ENCODE measurements at places on chromosomes 11 and 22.

- no peak for DNase-seq
Observed at GRCh38 chr11:125431481-125431880, 64.6 kb downstream of the FEZ1 start.

- DNase-seq = no peak
Observed at GRCh38 chr11:69705351-69705811, 1.6 kb upstream of the FGF19 start.

GRCh38 chr22:42472671-42473070 is 40.5 kb upstream of the NFAM1 start:
- DNase-seq = no peak

GRCh38 chr11:119263352-119263940 is 53.5 kb downstream of the MCAM start:
- DNase-seq = no peak

DNA sequence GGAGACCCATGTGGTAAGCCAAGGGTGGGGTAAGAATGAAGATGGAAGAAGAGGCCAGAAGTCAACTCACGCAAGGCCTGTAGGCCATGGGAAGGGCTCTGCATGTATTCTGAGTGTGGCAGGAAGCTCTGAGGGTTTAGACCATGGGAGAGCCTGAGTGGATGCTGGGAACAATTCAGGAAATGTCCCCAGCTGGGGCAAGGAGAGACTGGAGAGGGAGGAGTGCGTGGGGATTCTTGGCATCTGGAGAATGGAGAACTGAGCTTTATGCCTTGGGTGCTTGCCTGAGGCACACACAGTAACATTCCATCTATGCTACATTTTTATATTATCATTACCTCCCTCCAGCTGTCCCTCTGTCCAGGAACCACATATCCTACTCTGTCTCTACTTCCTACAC is 50.4 kb upstream of the CD82 start:
- no peak for DNase-seq
